ENCODE measurements at places on chromosomes 4 and X. TPM values are rescaled to one million over a fixed set of nuclear protein-coding genes. Genes with fewer than 3 reads are reported as not detected.

- no peak for DNase-seq
Observed at GRCh38 chr4:156790866-156791265, 180.7 kb downstream of the PDGFC start.

DNA sequence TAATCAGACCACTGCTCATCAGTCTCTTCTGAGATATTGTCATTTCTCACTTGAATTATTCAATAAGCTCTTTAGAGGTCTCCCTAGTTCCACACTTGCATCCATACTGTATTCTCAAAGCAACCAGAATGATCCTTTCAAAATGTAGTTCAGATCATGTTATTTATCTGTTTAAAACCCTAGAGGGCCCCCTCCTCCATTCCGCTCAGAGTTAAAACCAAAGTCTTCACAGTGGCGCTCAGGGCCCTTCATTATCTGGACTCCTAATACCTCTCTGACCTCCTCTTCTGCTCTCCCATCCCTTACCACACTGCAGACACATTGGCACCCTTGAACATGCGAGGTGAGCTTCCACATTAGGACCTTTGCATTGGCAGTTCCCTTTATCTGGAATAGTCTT, 32.7 kb upstream of the HPGDS start:
- no peak for DNase-seq

GRCh38 chr4:115850799-115851509, 737.5 kb upstream of the NDST4 start:
- DNase-seq, result no peak

GRCh38 chr4:2333916-2334644, 72.2 kb upstream of the MXD4 start:
- no peak for DNase-seq

DNA sequence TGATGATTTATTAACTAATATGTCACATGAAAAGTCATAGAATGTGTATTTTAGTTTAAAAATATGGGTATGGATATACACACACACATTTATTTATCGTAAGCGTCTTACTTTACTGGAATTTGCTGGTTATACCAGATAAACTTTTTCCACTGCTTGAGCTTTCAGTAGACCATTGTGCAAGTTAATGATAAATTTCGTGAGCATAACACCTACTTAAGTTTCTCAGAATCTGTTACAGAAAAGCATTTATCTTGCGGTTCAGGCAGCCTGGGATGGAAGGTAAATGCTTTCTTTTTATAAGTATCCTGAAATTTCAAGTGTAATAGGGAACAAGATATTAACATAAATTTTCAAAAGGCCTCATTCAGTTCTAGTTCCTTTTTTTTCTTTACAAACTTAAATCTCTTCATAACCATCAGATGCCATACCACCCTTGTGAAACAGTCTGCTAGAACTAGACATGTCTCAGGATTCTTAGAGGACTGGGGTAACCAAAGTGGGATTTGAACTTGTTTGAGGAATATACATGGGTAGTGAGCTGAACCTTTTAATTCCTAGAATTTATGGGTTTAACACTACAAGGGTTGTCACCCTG, 27.7 kb downstream of the ATP7A start:
- DNase-seq, result no peak

GRCh38 chr4:184906480-184907097, 80.8 kb upstream of the ACSL1 start:
- DNase-seq, result no peak

GRCh38 chrX:44299177-44299576, 44.3 kb downstream of the EFHC2 start:
- no peak for DNase-seq

DNA sequence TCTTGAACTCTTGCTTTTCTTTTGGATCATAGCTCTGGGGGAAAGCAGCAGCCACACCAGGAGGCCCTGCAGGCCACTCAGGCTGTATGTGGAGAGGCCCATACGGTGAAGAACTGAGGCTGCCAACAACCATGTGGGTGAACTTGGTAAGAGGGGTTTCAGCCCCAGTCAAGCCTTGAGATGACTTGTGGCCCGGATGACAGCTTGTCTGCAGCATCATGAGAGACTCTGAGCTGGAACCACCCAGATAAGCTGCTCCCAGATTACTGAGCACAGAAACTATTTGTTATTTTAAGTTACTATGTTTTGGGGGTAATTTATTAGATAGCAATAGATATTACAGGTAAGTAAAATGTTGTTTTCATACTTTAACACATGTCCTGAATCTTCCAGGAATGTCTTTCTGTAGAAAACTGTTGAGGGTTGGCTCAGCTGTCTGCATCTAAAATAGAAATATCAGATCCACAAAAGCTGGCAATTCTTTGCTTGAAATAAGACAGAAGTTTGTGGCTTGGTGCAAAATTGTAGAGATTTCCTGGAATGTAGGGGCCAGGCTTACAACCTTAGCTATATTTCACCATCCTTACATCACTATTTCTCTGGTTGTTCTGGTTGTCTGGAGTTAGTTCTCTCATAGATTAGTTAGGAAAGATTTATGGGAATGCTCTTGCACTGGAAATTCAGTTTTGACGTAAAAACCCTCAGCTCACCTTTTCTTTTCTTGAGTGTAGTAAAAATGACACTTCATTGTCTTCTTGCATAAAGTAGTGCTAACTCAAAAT, 272.1 kb downstream of the RAPGEF2 start:
- DNase-seq, result no peak

DNA sequence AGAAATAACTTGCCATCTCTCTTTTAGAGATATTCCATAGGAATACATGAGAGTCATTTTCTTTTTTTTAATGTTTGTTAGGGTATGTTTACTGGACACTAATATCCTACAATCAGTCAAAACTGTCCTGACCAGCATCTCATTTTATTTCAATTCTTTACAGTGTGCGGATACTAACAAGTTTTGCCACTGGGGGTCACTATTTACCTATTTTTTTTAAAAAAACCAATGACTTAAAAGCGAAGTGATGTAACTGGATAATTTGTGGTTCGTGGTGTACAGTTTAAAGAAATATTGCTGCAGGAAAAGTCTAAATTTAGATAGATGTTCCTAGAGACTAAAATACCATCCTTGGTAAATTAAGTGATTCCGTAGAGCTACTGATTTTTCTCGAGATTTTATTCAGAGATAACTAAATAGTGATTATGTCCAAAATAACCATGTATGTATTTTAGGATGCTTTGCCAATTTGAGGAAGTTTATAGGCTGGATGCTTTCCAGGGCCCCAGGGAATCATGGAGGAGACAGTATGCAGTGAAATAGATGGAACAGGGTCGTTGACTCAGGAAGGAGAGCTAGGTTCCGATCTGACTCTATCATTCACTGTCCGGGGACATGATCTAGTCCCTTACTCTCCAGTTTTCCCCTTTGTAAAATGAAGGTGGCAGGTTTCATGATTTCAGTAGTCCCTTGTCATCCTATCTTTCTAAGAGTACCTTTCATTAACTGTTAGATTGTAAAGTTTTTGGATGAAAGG, 34.0 kb upstream of the GNPDA2 start:
- DNase-seq, result no peak

DNA sequence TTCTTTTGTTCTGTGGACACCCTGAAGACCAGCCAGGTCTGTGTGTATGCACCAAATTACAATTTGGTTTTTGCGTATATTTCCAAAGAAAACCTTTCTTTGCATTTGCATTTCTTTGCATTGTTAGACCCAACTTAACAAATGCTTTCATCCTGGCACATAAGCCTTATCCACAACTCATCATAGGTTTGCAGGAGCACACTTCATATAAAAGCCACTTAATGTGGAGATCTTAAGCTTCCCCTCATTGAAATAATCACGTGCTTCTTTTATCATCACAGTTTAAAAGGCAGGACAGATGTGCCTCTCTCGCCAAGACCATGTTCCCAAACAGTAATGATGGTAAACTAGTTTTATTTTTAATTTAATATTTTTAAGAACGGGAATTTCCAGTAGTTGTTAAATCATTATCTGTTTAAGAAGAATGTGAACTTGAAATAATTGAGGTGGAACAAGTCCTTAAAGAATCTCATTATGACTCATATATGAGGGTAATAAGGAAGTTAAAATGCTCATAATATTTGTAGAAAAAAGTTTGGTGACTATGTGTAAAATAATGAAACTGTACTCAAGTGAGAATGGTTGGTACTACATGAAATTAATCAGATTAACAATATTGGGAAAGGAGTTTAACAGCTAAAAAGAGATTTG, 65.5 kb downstream of the GLRA3 start:
- DNase-seq, result no peak

DNA sequence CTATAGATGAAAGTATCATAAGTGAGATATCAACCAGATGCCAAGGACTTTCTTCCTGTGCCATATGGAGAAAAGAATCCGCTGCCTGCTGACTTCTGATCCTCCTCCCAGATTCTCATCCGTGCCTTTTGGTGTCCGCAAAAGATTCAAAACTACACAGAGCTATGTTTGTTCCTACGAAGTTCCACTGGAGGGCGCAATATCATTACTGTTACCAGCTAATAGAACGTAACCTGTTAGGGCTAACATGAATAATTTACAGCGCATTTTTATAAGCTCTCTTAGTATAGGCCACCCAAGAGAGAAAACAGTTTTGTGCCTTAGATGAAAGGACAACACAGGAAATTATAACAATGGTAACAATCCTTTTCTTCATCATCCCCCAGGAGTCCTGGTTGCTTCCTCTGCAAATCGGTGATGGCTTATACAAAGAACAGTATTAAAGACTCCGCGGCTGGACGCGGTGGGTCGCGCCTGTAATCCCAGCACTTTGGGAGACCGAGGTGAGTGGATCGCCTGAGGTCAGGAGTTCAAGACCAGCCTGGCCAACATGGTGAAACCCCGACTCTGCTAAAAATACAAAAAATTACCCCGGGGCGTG, 22.8 kb upstream of the CENPVL3 start:
- DNase-seq, result no peak

GRCh38 chrX:44002567-44002966, 29.4 kb upstream of the NDP start:
- DNase-seq, result no peak

- no peak for DNase-seq
Observed at GRCh38 chr4:153794006-153794405, 5.1 kb upstream of the SFRP2 start.

GRCh38 chrX:71103110-71103983, 3.2 kb downstream of the CXorf65 start:
- no peak for DNase-seq

GRCh38 chr4:150578745-150579501, 3.0 kb upstream of the MAB21L2 start:
- DNase-seq, result no peak

GRCh38 chrX:73182502-73183114, 32.0 kb downstream of the NAP1L2 start:
- DNase-seq, result no peak

GRCh38 chr4:92012899-92013867, 290.6 kb upstream of the GRID2 start:
- DNase-seq, result no peak

- DNase-seq, result no peak
Observed at GRCh38 chr4:77473509-77473908, 132.1 kb upstream of the CXCL13 start.

- no peak for DNase-seq
Observed at GRCh38 chr4:184968366-184968765, 49.9 kb upstream of the HELT start.

DNA sequence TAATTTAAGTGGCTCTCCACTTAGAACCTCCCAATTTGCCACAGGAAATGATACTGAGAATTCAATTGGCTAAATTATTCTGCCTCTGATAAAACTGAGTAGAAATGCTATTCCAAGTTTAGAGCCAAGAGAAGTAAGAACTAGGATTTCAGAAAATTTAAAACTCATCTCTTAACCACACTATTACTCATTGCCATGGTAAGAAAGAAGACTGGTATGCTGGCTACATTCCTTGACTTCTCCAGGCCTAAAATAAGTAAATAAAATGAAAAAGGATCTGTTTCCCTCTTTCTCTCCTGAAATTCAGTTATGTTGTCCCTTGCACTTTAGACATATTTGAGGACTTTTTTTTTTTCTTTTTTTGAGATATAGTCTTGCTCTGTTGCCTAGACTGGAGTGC, 23.3 kb downstream of the ZNF280C start:
- no peak for DNase-seq

- no peak for DNase-seq
Observed at GRCh38 chr4:1783015-1783414, 10.1 kb upstream of the FGFR3 start.

DNA sequence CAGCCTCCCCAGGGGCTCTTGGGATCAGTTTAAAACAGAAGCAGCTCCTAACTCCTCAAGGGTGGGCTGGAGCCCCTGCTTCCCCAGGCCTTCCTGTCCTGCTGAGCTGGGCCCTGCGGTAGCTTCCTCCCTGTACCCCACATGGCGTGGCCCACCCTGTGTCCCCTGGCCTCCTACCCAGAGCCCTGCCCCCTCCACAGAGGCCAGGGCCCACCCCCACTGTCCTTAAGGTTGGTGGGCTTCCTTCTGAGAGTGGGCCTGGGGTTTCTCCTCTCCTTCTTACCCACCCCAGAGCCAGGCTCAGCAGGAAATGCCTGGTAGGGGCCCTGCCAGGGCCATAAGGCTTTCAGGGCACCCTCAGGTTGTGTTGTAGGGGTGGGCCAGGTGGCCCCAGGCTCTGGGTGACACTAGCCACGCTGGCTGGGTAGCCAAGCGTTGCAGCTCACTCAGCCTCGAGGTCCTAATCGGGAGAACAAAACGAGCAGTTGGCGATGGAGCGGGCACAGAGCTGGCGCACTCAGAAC, 11.6 kb downstream of the SH3BP2 start:
- no peak for DNase-seq

DNA sequence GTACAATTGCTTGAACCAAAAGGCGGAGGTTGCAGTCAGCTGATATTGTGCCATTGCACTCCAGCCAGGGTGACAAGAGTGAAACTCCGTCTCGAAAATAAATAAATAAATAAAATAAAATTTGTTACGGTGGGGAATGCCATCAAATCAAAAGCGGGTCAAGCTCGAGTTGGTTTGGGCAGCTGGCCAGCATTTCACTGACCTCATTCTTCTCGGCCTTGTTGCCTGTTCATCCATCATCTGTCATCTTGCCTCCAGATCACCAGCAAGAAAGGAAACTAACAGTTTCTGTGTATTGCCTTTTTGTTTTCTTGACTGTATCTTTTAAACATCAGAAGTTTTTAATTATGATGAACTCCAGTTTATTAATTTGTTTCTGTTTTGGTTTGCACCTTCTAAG, 31.5 kb upstream of the KLHL2 start:
- DNase-seq, result no peak

GRCh38 chrX:40468033-40468846, 112.5 kb upstream of the ATP6AP2 start:
- DNase-seq, result no peak

TENT5D gene
- not detected for total RNA-seq

GPRASP3 gene
- 5.7 TPM for total RNA-seq

SULT1E1 gene
- total RNA-seq, result not detected

DSPP gene
- total RNA-seq, result not detected

DACH2 gene
- total RNA-seq, result not detected

LRIT3 gene
- not detected for total RNA-seq

CNOT6L gene
- 27.2 TPM for total RNA-seq

CYTL1 gene
- total RNA-seq, result not detected

OTUD5 gene
- total RNA-seq, result 29.1 TPM

MAGEA4 gene
- total RNA-seq, result not detected

UGT2A3 gene
- not detected for total RNA-seq

CLDN22 gene
- total RNA-seq, result not detected

OPRPN gene
- not detected for total RNA-seq
